ENCODE measurements at places on chromosomes 4 and X.
A peak's percentile ranks its signal among the peaks of the same experiment; 100 is the strongest.

GRCh38 chr4:28759064-28759463 is 1898.4 kb downstream of the STIM2 start:
- no peak for DNase-seq

DNA sequence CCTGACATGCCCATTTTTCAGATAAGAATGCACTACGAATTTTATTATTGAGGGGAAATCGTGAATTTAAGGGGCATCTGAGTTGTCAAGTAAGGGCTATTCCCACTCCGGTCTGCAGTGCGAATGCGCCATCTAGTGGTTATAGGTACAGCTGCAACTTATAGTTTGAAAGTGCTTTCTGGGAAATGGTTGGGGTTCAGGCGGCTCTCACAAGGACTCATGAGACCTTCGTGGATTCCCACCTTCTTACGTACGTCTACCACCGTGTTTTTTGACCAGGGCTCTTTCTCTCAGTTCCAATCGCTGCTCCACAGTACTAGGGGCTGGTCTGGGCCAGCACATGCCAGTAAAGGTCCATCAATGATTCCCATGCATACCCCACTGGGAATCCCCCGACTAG is 12.3 kb downstream of the MSL3 start:
- DNase-seq: peak; percentile 16

GRCh38 chrX:12868747-12869146 is 1.9 kb downstream of the TLR7 start:
- DNase-seq: no peak

DNA sequence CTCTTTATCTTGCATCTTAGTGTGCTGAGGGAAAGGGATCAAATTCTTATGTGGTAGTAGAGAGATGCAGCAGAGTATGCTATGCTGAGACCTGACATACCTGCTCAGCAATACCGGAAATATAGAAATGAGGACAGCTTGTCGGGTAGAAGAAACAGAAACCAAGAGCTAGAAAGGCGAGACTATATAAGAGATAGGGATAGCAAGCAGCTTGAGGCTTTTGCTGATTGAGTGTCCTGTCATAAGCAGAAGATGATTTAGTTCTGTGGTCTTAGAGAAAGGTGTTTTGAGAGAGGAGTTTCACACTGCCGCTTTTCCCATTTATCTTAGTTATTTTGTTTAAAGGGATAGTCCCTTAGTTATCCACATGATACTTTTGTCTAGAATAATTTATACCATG is 31.7 kb downstream of the USP9X start:
- no peak for DNase-seq

GRCh38 chr4:42144028-42144427 is 8.4 kb downstream of the BEND4 start:
- DNase-seq: peak; percentile 7

DNA sequence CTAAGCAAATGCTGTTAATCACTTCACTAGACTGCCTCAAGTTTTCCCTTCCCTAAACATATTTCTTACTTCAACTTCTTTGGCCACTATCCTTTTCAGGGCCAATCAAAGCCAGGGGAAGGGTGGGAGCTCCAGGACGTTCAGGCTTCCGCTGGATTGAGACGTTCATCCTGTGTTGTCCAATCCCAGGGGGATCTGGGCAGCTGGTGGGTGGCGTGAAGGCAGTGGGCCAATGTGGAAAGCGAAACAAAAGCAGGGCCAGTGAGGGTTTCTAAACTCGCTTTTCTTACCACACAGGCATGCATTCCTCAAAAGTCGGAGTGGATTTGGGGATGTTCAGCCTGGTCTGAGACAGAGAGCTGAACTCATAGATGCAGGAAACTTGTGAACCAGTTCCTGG is 7.6 kb downstream of the CXCL13 start:
- DNase-seq: no peak

GRCh38 chr4:132384709-132385108 is 764.4 kb upstream of the PCDH10 start:
- DNase-seq: no peak

GRCh38 chr4:48683784-48684666 is 96.1 kb downstream of the FRYL start:
- no peak for DNase-seq

- DNase-seq: no peak
Observed at GRCh38 chr4:55488716-55489115, 58.0 kb downstream of the CLOCK start.

- no peak for DNase-seq
Observed at GRCh38 chr4:41205130-41205529, 9.2 kb downstream of the APBB2 start.
